ENCODE measurements at places on chromosomes 16 and 17. TPM values are rescaled to one million over a fixed set of nuclear protein-coding genes. Genes with fewer than 3 reads are reported as not detected.

DNA sequence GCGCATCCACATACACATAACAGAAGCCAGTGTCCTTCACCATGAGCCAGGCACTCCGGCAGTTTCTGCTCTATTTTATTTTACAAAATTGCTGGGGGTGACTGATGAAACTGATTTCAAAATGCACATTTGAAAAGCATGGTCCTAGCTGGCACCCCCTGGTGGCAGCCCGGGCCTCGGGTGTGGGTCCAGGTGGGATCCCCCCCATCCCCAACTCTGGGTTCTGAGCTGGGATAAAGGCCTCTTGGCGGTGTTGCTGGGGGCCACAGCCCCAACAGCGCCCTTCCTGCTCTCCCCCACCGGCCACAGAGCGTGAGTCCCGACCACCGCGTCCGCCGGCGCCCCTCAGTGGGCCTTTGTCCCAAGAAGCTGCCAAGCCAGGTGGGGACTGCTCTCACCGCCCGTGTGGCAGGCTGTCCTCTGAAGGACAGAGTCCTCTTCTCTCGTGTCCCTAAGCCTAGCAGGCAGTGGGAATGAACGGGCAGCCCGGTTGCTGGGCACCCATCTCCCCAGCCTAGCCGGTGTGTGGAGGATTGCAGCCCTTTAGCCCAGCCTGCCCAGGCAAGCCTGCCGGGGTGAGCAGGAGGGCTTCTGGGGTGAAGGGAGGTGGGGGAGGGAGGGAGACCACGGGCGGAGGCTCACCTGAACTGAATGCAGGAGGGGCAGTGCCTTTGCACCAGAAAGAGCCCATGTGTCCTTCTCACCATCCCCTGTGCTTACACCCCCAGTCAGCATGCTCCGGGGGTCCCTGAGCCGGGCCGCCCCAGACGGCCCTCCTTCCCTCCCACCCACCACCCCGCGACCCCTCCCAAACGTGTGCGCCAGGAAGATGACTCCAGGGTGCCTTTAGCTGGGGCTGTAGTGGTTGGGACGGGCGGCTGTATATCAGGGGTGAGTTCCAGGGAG is 898 bp downstream of the SNAI3 start:
- no peak for DNase-seq
- no peaks in the 10 kb centered on the region for H3K4me1 ChIP-seq
- H3K4me3 ChIP-seq: peak overlapping the region; percentile 75
- H3K36me3 ChIP-seq: no peaks in the 10 kb centered on the region
- H3K27me3 ChIP-seq: no peaks in the 10 kb centered on the region
- H3K27ac ChIP-seq: no peak overlapping the region

- no peaks in the 10 kb centered on the region for H3K4me1 ChIP-seq
- no peaks in the 10 kb centered on the region for H3K36me3 ChIP-seq
- no peak overlapping the region for H3K4me3 ChIP-seq
- DNase-seq: no peak
- H3K27ac ChIP-seq: no peak overlapping the region
Observed at GRCh38 chr17:74087002-74087585, 116.4 kb upstream of the RPL38 start.

- DNase-seq: no peak
- H3K27me3 ChIP-seq: no peaks in the 10 kb centered on the region
- H3K4me3 ChIP-seq: no peak overlapping the region
- no peaks in the 10 kb centered on the region for H3K4me1 ChIP-seq
- no peaks in the 10 kb centered on the region for H3K36me3 ChIP-seq
- H3K27ac ChIP-seq: no peak overlapping the region
Observed at GRCh38 chr16:71327720-71328119, 30.8 kb upstream of the CALB2 start.

DNA sequence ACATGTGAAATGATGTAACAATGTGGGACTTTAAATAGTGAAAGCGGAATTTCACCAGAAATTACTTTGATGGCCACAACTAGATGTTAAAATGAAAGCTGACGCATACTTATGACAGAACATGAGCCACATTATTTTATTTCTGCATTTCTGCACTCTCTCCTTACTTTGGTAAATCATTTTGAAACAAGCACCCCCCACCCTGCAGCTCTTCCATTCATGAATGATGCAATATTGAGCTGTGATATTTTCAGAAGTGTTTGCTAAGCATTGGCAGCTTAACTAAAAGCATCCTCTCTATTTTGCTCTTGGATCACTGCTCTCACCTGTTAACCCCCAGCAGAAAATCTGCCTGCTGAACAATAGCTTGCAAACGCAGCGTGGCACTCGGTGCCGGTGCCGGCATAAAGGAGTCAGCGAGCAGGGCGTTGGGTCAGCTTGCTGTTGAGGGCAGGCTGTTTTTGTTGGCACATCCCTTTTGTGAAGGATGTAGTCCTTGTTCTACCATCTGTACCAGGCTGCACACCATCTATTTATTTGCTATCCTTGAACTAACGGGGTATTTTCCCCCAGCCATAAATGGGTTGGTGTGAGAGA is 30.8 kb upstream of the CBLN1 start:
- no peaks in the 10 kb centered on the region for H3K27me3 ChIP-seq
- H3K36me3 ChIP-seq: no peaks in the 10 kb centered on the region
- H3K27ac ChIP-seq: no peak overlapping the region
- no peaks in the 10 kb centered on the region for H3K4me1 ChIP-seq
- no peak overlapping the region for H3K4me3 ChIP-seq
- DNase-seq: no peak

DNA sequence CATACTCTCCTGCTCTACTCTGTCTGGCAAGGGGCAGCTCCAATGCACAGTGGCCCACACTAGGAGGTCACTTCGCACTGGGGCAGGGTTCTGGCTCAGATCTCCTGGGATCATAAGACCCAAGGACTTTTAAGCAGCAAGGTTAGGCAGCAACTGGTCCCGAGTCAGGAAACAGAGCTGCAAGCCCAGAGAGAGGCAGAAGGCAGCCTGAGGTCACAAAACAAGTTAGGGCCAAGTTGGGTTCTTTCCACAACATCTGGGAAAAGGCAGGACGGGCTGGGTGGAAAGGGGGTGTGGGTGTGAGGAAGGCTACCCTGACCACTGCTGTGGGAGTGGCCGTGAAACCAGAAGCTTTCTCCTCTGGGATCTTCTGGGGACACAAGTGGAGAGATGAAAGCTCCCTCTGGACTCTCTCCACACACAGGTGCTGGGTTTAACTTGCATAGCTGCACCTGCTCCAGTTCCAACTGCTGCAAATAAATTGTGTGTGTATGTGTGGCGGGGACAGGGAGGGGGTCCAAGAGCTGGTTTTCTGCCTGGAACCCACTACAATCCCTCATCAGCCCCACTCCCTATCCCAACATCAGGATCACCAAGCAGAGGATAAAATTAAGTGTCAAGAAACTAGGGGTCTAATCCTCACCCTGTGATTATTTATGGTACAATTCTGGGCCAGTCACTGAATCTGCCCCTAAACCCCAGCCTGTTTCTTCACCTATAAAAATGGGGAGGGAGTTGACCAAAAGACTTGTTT is 8.0 kb upstream of the TSPOAP1 start:
- peaks cover 6% of the 10 kb centered on the region for H3K4me1 ChIP-seq
- DNase-seq: peak; percentile 29
- H3K36me3 ChIP-seq: no peaks in the 10 kb centered on the region
- H3K27me3 ChIP-seq: no peaks in the 10 kb centered on the region
- no peak overlapping the region for H3K27ac ChIP-seq

- no peak overlapping the region for H3K27ac ChIP-seq
- no peaks in the 10 kb centered on the region for H3K36me3 ChIP-seq
- no peaks in the 10 kb centered on the region for H3K27me3 ChIP-seq
- H3K4me1 ChIP-seq: peaks cover 6% of the 10 kb centered on the region
Observed at GRCh38 chr16:78278056-78278450, 178.6 kb downstream of the WWOX start.

GRCh38 chr17:27993161-27993695 is 49.2 kb upstream of the NLK start:
- no peak overlapping the region for H3K4me3 ChIP-seq
- DNase-seq: no peak
- no peaks in the 10 kb centered on the region for H3K27me3 ChIP-seq

- H3K4me3 ChIP-seq: peak overlapping the region; percentile 94
- no peaks in the 10 kb centered on the region for H3K27me3 ChIP-seq
- no peak for DNase-seq
- H3K4me1 ChIP-seq: no peaks in the 10 kb centered on the region
Observed at GRCh38 chr17:7403043-7403726, 712 bp downstream of the TMEM256 start.

GRCh38 chr17:16419074-16419928 is 3.9 kb downstream of the TRPV2 start:
- no peaks in the 10 kb centered on the region for H3K4me1 ChIP-seq
- no peaks in the 10 kb centered on the region for H3K36me3 ChIP-seq
- H3K27ac ChIP-seq: no peak overlapping the region
- no peak overlapping the region for H3K4me3 ChIP-seq
- H3K27me3 ChIP-seq: no peaks in the 10 kb centered on the region

DNA sequence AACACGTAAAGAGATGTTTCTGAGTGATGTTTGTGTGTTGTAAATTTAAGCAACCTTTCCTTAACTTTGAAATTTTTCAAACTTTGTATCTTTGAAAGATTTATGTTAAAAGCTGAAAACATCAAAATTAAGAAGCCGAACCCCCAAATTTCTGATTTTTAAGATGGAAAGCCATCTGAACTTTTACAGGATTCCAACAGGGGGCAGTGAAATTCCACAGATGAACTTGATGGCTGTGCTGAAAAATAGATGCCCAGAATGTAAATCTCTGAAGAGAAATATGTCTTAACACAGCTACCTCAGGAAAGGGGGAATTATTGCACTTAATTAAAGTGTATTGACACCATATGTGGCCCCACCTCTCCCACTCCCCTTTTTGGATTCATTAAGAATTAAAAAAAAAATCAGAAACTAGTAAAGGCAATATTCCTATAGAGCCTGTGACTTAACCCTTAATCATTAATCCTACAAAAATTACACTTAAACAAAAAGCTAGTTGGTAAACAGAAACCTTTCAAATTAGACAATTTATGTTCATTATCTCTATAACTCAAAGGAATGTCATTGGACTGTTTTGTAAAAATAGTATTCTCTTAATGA is 597.9 kb downstream of the KCNJ2 start:
- H3K27ac ChIP-seq: no peak overlapping the region
- H3K27me3 ChIP-seq: no peaks in the 10 kb centered on the region
- no peak for DNase-seq
- no peaks in the 10 kb centered on the region for H3K36me3 ChIP-seq

- H3K4me1 ChIP-seq: no peaks in the 10 kb centered on the region
- peak; percentile 59 for DNase-seq
- H3K4me3 ChIP-seq: no peak overlapping the region
- H3K27me3 ChIP-seq: no peaks in the 10 kb centered on the region
- H3K36me3 ChIP-seq: no peaks in the 10 kb centered on the region
- H3K27ac ChIP-seq: no peak overlapping the region
Observed at GRCh38 chr17:3911271-3912053, 4.8 kb downstream of the P2RX1 start.

- H3K36me3 ChIP-seq: peaks cover 10% of the 10 kb centered on the region
- no peaks in the 10 kb centered on the region for H3K27me3 ChIP-seq
- H3K4me1 ChIP-seq: peaks cover 3% of the 10 kb centered on the region
Observed at GRCh38 chr17:58516644-58517377, 2.4 kb upstream of the MTMR4 start.

DNA sequence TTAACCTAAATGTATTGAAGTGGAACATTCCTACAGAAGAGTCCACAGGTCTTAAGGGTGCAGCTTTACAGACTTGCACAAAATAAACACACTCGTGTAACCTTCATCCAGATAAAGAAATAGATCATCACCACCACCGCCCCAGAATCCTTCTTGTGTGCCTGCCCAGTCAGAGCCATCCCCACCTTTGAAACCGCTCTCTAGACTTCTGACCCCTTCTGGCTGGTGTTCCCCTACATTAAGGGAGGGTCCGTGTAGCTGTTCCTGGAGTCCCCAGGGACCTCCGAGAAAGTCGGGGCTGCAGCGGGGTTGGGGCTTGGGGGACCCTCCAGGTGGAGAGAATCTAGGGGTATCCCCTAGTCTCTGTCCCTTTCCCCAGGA is 9.4 kb downstream of the TBX4 start:
- peak; percentile 50 for DNase-seq
- peaks cover 83% of the 10 kb centered on the region for H3K27me3 ChIP-seq
- H3K36me3 ChIP-seq: no peaks in the 10 kb centered on the region
- no peaks in the 10 kb centered on the region for H3K4me1 ChIP-seq
- H3K27ac ChIP-seq: no peak overlapping the region

DNA sequence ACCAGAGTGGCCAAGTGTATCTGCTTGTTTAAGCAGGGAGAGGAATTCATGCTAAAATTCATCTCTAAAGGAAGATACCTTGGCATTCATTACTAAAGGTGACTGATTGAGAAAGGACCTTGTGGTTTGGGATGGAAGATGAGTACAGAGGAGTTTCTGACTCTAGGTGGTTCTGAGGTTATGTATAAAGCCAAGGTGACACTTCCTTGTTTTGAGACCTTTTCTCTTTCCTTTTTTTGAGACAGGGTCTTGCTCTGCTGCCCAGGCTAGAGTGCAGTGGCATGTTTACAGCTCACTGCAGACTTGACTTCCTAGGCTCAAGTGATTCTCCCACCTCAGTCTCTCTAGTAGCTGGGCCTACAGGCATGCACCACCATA is 9.1 kb downstream of the ABHD15 start:
- no peaks in the 10 kb centered on the region for H3K36me3 ChIP-seq
- no peaks in the 10 kb centered on the region for H3K27me3 ChIP-seq
- no peak overlapping the region for H3K27ac ChIP-seq
- H3K4me1 ChIP-seq: no peaks in the 10 kb centered on the region

DNA sequence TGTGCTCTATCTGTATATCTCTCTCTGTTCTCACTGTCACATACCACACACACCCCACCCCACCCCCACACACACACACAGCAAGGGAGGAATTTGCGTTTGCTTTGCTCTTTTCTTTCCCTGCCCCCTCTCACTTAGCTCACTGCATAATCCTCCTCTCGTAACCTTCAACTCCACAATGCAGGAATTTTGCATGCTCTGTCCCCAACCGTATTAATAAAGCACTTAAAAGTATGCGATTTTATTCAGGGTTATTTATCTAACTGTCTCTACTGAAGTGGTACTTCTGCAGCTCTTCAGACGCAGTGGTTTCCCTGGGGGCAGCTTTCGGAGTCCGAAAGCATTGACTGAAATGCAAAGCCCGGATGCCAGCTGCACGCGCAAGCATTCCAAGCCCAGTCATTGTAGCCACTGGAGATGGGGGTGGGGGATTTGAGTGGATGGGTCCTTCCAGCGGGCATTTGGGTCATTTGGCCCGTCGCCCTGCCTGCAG is 105.4 kb upstream of the RBFOX1 start:
- DNase-seq: peak; percentile 57
- no peak overlapping the region for H3K27ac ChIP-seq
- peak overlapping the region; percentile 60 for H3K4me3 ChIP-seq
- H3K36me3 ChIP-seq: no peaks in the 10 kb centered on the region
- H3K4me1 ChIP-seq: peaks cover 8% of the 10 kb centered on the region

Gene TMEM114
- 1.2 TPM for total RNA-seq

Gene RCVRN
- total RNA-seq: not detected

Gene TP53TG3F
- total RNA-seq: not detected

Gene TNFRSF12A
- total RNA-seq: 148 TPM

Gene PROCA1
- 15.0 TPM for total RNA-seq

Gene BCAS3
- total RNA-seq: 22.4 TPM

Gene GGT6
- 0.17 TPM for total RNA-seq

Gene ASPHD1
- total RNA-seq: 17.9 TPM

Gene NPIPA2
- total RNA-seq: 15.8 TPM

Gene LITAFD
- total RNA-seq: not detected

Gene SGSM2
- total RNA-seq: 41.5 TPM

Measured in H9 (cell line).